ENCODE measurements at places on chromosomes 3 and 15. TPM values are rescaled to one million over a fixed set of nuclear protein-coding genes. Genes with fewer than 3 reads are reported as not detected.

DNA sequence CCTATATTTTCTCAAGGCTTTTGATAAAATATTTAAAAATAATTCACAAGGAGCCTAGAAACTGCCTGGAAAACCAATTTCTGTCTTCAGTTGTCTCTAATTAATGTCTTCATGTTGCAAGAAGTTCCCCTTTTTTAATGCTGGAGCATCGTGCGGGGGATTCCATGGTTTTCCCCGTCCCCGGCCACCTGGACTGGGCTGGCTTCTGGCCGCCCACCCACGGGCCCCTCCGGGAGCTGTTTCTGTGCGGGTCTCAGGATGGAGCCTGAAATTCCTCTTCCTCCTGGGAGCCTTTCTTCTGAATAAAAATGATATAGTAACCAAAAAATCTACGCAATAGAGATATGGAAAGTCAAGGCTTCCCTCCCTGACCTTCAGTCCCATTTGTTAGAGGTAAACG lies 8.1 kb upstream of the LRRK1 start:
- no peak overlapping the region for H3K27ac ChIP-seq
- no peak for DNase-seq
- no peak overlapping the region for H3K4me3 ChIP-seq
- no peaks in the 10 kb centered on the region for H3K4me1 ChIP-seq
- peaks cover 7% of the 10 kb centered on the region for H3K36me3 ChIP-seq
- peaks cover 15% of the 10 kb centered on the region for H3K27me3 ChIP-seq

The SV2B gene
- polyA plus RNA-seq: not detected

The FAM81A gene
- 12.4 TPM for polyA plus RNA-seq

DNA sequence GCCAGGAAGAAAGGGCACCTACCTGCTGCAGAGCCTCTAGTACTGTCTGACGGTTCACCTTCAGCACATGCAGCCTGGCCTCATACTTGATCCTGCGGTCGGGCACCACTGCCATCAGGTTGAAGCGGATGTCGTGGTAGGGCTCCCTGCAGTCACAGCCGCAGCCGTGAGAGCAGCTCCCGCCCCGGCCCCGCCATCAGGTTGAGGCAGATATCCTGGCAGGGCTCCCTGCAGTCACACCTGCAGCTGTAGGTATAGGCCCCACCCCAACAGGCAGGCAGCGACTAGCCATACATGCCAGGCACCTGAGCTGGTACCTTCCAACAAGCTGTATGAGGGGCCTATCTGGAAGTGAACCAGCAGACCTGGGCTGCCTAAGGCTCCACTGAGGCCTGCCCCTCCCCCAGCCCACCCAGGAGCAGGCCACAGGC lies 38.7 kb downstream of the SEMA3G start:
- no peaks in the 10 kb centered on the region for H3K36me3 ChIP-seq
- H3K4me3 ChIP-seq: peak overlapping the region; percentile 38
- no peak for DNase-seq
- peaks cover 17% of the 10 kb centered on the region for H3K4me1 ChIP-seq
- H3K27me3 ChIP-seq: no peaks in the 10 kb centered on the region
- H3K27ac ChIP-seq: no peak overlapping the region

DNA sequence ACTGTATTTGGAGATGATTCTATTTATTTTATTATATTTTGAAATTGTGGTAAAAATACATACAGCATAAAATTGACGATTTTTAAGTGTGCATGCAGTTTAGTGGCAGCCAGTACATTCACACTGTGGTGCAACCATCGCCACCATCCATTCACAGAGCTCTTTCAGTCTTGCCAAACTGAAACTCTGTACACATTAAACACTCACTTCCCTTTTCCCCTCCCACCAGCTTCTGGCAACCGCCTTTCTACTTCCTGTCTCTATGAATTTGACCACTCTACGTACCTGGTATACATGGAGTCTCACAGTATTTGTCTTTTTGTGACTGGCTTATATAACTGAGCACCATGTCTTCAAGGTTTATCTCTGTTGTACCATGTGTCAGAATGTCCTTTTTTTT lies 303.3 kb upstream of the ATP10A start:
- H3K27ac ChIP-seq: no peak overlapping the region
- H3K27me3 ChIP-seq: peaks cover 9% of the 10 kb centered on the region
- H3K36me3 ChIP-seq: no peaks in the 10 kb centered on the region
- H3K4me1 ChIP-seq: no peaks in the 10 kb centered on the region
- H3K4me3 ChIP-seq: no peak overlapping the region
